ENCODE measurements at places on chromosomes 1 and 21. TPM values are rescaled to one million over a fixed set of nuclear protein-coding genes. Genes with fewer than 3 reads are reported as not detected.

RNU1-3 gene
- not detected for polyA plus RNA-seq

CD1B gene
- not detected for polyA plus RNA-seq

OR2W3 gene
- 0.15 TPM for polyA plus RNA-seq

RNU1-4 gene
- polyA plus RNA-seq, result not detected

GCLM gene
- polyA plus RNA-seq, result 4.9 TPM

RIT1 gene
- 4.4 TPM for polyA plus RNA-seq

CNIH4 gene
- 34.2 TPM for polyA plus RNA-seq

LRRN2 gene
- polyA plus RNA-seq, result 0.38 TPM

FAM72A gene
- polyA plus RNA-seq, result 5.3 TPM

OR2T29 gene
- polyA plus RNA-seq, result not detected

KCNE2 gene
- polyA plus RNA-seq, result 0.56 TPM

OR10J1 gene
- polyA plus RNA-seq, result not detected

WNT2B gene
- 0.52 TPM for polyA plus RNA-seq

TPR gene
- 19.6 TPM for polyA plus RNA-seq

GALNT2 gene
- polyA plus RNA-seq, result 64.5 TPM

S100A9 gene
- polyA plus RNA-seq, result 139 TPM

Data from adipose tissue (tissue), 3 donors.